CD4-positive, alpha-beta T cell treated with Interleukin-2 at 100 ng/mL for 4 hours (primary cell): ENCODE measurements at places on chromosomes 3 and 15.

GRCh38 chr3:129953621-129954020 is 20.9 kb upstream of the TRH start:
- no peak for DNase-seq

GRCh38 chr15:52764731-52765130 is 25.4 kb downstream of the ONECUT1 start:
- no peak for DNase-seq

- DNase-seq, result no peak
Observed at GRCh38 chr3:137962251-137962650, 47.7 kb upstream of the CLDN18 start.

DNA sequence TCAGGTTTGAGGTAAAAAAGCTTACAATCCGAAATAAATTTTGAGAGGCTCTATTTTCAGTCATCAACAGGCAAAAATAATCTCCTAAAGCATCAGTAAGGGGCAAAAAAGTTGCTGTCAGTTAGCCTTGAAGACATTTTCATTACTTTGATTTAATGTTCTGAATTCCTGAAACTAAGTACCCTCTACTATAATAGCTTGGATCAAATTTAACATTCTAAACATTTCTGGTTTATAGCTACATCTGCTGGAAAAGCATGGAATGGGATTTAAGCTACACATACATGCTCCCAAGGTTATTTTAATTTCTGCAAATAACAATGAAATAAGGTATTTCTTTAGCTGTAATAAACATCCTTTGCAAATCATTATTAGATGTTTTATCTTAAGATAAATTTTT is 245.4 kb downstream of the ULK4 start:
- no peak for DNase-seq

DNA sequence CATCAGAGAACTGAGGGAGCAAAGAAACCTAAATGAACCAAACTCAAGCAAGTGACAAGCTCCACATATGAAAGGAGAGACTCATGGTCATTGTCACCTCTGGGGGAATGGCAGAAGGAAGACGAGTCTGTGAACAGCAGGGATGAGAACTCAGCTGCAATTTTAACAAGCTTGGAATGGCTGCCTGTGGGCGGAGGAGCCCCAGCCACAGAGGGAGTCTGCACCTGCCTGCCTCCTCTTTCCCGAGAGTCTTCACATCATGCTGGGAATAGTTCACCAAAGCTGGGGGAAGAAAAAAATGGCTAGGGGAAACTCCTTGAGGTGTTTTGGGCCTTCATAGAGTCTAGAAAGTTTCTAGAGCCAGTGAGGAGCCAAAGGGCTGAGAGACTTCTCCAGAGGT is 21.3 kb upstream of the BHLHE40 start:
- no peak for DNase-seq

GRCh38 chr15:49645941-49646340 is 25.1 kb downstream of the DTWD1 start:
- DNase-seq, result no peak

DNA sequence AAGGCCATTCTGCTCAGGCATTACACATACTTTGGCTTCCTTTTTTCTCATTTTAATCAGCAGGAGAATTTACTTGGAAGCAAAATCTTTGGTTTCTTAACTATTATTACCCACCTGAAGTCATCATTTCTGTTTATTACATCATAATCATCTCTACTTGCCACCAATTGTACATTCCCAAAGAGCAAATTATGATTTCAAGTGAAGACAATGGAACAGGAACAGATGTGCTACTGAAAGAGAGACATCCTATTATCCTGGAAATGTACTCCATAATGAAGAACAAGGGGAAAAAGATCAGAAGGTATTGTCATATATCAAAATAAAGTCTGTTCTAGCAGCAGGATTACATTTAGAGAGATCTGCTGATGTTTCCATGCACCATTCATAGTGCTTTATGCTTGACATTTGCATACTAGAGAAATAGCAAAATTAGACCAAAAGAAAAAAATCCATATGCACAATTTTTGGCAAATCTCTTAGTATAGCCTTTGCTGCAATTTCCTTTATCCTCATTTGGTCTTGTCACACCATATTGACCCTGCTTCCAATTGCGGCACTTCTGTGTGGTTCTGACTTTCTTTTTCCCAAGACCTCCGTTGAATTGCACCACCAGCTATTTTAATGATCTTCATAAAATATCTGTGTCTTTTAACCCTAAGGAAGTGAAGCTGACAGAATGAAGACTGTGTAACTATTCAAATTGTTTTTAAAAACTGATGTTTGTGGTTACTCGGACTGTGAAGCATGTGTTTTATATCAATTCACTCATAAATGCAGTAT is 683.8 kb downstream of the ZNF385D start:
- no peak for DNase-seq

- DNase-seq, result no peak
Observed at GRCh38 chr15:21271566-21271965, 168.7 kb downstream of the POTEB3 start.

- DNase-seq, result no peak
Observed at GRCh38 chr15:60718661-60719069, 239.7 kb upstream of the ICE2 start.

DNA sequence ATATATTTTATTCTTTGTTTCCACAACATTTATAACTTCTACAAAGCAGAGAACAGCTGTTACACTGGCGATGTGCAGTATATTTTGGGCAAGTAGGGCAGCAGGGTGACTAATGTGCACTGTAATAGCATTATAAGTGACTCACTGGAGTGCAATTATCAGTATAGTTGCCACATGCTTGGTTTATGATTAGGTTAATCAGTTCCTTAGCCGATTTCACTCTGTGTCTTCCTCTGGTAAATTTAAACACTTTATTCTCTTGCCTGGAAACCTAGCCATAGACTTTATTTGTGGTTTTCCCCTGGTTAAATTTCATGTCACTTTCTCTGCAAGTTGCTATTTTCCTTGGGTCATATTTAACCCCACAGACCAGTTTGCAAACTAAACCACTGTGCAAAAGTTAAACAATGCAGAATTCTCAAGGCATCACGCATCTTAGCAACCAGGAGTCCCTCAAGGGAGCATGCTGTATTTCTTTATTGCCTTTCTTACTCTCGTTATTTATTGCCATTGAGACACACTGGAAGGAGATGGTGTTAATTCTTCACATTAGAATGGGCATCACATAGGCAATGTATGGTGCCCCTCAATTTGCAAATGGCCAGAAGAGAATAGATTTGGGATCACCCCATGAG is 690.2 kb upstream of the DPPA4 start:
- DNase-seq, result no peak

DNA sequence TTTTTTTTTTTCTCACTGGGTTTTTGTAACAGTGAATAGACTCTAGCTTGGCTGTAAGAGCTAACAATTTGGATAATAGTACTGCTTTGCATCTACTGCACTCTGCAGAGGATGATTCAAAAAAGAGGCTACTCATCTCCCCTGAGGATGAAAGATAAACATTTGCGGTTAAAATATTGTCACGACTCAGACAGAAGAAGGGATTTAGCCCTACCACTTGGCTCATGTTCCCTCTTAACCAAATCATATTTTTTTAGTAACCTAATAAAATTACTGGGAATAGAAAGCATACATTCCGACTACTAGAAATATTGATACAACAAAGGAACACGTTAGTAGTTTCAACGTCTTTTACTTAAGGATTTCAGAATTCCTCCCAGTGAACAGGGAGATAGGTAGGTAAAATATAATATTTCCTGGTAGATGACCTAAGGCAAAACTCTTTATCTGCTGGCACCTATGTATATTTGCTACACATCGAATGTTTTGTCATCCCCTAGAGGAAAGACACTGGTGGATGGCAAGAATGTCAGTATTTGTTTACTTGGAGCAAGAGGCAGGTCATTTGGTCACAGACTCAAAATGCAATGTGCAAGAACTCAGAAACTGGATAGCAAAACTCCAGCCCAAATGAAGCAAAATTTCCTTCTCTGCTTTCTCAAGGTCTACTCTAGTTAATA is 110.8 kb downstream of the GREM1 start:
- no peak for DNase-seq

DNA sequence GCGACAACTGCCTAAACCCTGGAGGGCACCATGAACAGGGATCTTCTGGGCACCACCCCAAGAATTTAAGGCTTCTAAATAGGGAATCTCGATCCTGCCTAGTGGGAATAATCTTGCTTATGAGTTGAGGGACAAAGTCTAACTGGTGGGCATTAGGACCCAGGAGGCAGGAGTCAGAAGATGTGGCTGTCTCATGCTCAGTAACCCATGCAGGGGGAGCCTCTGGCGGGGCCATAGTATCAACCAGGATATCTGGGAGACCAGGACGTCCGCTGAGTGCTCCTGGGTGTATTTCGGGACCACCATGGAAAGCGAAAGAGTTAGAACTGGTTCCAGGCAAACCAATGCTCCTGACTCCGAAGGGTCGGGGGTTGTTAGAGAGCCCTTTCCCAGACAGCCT is 356.1 kb downstream of the OTOL1 start:
- no peak for DNase-seq

- no peak for DNase-seq
Observed at GRCh38 chr3:18334837-18335601, 90.1 kb downstream of the SATB1 start.

DNA sequence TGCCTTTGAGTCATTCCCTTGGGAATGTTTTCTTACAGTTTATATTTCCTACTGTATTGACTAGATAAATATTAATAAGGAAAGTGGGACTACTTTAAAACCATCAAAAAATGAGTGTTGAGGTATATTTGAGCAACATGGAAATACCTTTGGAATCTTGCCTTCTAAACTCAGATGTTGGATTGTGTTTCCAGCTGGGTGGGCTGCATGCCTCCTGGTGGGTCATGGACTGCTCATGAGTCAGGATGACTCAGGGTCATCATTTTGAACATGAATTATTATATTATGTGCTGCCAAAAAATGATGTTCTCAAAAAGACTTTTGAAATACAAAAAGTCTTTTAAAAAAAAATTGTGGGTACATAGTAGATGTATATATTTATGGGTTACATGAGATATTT is 41.1 kb upstream of the APH1B start:
- no peak for DNase-seq

GRCh38 chr3:136979684-136980083 is 21.9 kb downstream of the IL20RB start:
- no peak for DNase-seq

DNA sequence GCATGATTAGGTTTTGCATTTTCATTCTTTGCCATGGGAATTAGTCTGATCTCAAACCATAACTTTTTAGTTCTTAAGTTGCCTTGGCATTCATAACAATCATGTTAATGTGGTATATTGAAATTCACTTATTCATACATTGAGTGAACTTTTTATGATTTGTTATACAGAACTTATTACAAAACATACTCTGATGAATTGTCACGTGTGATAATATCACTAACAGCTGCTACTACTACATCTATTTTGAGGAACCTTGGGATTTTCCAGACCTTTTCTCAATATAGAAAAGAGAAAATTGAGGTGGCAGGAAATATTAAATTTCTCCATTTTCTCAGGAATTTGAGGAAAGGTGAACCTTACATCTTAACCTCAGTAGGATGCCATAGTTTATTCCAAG is 9.2 kb downstream of the LXN start:
- no peak for DNase-seq

DNA sequence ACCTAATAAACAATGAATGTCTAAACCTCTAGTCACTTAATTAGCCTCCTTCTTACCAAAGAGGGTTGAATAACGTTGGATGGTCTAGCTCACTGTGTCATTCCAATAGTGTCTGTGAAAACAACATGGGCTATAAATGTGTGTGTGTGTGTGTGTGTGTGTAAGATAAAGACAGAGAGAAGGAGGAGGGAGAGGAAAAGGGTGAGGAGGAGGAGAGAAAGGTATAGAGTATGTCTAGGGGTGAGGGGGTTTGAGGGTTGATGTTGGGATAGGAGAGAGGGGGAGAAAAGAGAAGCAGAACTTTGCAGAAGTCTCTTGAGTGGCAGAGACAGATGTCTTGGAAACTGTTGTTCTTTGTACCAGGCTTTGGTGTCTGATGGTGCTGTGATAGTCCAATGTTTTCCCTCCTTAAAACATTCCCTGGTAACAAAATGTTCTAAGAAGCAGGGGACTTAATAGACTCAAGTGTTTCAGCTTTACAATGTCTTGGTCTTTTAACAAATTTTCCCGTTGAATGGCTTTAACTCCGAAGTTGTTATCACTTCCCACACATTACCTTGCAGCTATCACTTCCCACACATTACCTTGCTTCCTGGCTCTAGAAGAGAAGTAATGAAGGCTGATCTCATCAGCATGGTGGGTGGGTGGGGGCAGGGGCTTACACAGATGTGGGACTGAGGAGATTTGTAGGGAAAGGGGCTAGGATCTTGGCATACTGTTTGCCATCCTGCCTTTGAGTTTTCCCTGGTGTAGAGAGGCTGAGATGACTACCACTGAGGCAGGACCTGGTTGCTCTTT is 57.8 kb upstream of the ETV5 start:
- no peak for DNase-seq

- no peak for DNase-seq
Observed at GRCh38 chr3:129794311-129795185, 99.0 kb downstream of the TMCC1 start.

GRCh38 chr3:58203541-58203940 is 7.2 kb downstream of the DNASE1L3 start:
- DNase-seq, result no peak

DNA sequence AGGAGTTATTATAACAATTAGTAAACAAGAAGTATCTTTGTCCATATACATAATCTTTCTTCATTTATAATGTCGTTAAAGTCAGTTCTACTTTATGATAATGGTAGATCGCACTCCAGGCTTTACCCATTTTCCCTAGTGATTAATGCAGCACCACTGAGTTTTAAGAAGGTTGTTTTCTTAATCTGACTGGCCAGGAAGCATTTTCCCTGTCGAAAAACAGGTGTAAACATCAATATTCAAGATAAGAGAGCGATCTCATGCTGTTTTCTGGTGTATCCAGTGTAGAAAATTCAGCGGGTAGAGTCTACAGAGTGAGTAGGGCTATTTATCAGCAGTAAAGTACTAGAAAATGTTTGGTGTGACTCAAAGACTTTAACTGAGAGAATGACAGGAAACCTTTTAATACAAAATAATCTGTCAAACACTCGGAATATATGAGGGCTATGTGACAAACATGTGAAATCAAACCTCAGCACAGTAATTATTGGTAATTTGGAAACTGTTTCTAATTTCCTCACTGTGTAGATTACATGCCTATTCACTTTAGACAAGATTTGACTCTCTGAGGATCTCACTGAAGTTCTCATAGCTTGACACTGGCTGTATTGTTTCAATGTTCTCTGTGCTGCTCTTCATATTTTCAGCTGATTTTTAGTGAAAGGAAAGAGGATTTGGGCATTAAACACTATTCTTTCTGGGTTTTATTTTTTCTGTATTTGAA is 1013.2 kb downstream of the VGLL3 start:
- DNase-seq, result no peak
